ENCODE measurements at places on chromosomes 4 and X.

DNA sequence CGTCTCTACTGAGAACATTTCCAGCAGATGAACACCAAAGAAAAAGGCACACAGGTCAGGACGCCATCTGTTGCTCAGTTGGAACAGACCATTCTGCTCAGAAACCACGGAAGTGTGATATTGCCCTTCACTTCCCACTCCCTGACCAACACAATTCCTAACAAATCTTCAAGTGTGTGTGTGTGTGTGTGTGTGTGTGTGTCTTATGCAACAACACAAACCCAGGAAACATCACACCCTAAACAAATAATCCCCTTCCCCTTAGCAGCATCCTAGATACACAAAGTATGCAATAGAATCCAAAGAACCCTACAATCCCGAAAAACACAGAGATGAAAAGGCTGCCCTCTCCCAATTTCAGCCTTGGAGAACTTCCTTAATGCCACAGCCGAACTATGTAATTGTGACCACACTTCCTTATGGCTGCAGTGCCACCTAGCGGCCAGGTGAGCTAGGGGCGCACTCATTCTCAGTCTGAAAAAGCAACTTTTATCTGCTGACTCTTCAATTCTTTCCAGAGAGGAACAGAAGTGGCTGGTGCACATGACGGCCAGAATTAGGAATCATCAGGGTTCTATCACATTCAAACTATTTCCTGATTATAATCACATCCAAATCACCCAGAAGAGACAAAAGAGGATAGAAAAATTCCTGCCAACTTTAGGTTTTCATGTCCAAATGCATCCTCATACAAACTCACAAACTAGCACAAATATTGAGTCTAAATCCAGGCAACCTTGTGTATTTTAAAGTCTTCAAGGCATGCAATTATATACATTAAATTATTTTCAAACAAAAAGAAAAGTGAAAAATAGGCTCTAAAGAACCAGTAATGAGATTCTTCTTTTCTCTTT, 164.9 kb downstream of the DHX15 start:
- DNase-seq, result peak; percentile 68

- no peak for DNase-seq
These were observed 88.6 kb downstream of the NFKB1 start for GRCh38 chr4:102589743-102590142.

DNA sequence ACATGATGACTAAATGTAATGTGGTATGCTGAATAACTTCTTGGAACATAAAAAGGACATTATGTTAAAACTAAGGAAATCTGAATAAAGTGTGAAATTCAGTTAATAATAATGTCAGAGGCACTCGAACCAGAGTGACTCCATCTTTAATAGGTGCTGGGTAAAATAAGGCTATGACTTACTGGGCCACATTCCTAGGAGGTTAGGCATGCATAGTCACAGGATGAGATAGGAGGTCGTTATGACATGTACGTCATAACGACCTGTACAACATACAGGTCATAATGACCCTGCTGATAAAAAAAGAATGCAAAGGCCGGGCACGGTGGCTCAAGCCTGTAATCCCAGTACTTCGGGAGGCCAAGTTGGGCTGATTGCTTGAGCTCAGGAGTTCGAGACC, 28.9 kb upstream of the OPHN1 start:
- DNase-seq, result no peak

GRCh38 chr4:73663576-73663975, 43.3 kb upstream of the RASSF6 start:
- DNase-seq, result no peak

GRCh38 chrX:22536746-22537304, 264.1 kb downstream of the CBLL2 start:
- DNase-seq, result no peak

DNA sequence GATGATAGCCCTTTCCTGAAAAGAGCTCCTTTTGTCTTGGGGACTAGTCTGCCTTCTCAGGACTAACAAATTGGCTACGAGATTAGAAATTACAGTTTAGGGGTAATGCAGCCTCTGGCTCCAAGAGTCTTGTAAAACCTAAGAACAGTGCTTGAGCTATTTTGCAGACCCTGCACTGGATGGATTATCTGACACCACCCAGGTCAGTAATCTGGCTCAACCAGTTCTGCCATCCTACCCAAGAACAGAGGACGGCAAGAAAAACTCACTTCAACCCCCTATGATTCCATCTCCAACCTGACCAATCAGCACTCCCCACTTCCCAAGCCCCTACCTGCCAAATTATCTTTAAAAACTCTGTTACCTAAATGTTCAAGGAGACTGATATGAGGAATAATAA, 225.1 kb downstream of the FAM47A start:
- DNase-seq, result no peak

DNA sequence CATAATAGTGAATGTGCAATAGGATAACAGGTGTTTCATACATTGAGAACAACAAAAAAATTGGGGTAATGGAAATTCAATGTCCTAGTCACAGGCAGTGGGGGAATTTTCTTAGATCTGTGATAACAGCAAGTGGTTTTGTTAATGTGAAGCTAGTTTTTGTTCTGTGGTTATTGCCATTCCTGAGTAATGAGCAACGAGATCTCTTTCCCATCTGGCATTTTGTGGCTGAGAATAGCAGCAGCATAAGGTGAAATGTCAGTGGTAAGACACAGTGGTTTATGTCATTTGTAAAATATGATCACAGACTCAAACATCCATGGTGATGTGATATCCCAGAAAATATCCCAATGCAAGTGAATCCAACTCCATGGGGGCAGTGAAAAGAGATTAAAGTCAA, 497.5 kb downstream of the KCNIP4 start:
- no peak for DNase-seq

DNA sequence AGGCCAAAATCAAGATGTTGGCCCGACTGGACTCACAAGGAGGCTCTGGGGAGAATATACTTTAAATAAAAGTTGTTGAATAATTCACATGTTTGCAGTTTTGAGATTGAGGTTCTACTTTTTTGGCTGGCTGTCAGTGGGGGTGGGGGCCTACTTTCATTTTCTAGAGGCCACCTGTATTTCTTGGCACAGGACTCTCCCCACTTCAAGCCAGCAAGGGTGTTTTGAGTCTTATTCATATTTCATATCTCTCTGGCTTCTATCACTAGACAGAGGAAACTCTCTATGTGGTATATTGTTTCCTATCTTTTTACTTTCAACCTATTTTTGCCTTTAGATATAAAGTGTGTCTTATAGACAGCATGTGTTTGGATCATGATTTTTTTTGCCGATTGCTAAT, 266.4 kb downstream of the PRR32 start:
- DNase-seq, result no peak

DNA sequence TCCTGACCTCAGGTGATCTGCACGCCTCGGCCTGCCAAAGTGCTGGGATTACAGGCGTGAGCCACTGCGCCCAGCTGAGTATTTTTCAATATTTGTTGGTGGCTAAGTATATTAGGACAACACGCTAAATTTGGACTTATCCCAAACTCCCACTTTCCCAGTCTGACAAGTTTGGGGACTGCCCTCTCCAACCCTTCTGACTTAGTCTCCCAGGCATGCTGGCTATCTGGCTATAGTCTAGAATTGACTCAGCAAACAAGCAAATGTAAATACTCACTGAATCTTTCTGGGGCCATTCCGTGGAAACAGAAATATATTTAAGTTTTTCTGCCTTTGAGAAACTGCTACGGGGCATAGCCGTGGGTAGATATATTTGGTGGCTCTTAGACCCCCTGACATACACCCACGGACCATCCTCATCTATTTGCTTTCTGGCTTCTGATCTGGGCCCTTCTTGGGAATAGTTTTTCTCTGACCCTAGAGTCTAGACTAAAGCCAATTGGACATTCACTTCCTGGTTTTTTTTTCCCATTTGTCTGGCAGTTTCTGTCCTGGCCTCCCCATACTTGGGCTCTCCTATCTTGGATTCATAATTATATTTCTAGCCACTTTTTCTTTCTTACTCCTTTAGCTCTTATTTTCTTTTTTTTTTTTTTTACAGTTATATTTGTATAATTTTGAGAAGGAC, 11.3 kb upstream of the DOCK11 start:
- DNase-seq, result no peak

GRCh38 chrX:11600578-11600977, 65.1 kb downstream of the ARHGAP6 start:
- DNase-seq, result no peak

GRCh38 chr4:155658681-155659064, 8.0 kb upstream of the GUCY1A1 start:
- DNase-seq, result no peak

- no peak for DNase-seq
These were observed 108.5 kb downstream of the FAM53A start for GRCh38 chr4:1575418-1576303.

DNA sequence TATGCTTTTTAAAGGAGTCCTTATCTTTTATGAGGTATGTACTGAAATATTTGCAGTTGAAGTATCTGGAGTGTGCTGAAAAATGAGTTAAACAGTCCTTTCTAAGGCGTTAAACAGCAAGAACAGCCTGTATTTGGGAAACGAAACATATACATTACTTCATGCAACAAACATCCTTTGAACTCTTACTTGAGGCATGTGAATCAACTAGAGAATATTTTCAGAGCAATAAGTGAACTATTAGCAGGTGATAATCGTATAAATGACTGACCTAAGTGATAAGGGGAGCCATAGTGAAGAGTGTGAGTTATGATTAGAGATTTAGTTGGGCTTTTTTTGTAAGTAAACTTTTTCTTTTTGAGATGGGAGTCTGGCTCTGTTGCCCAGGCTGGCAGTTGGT, 45.9 kb upstream of the RHOH start:
- DNase-seq, result no peak

GRCh38 chr4:155179216-155179615, 29.2 kb upstream of the NPY2R start:
- DNase-seq, result no peak

- DNase-seq, result no peak
These were observed 27.8 kb upstream of the MAOB start for GRCh38 chrX:43910012-43910411.

DNA sequence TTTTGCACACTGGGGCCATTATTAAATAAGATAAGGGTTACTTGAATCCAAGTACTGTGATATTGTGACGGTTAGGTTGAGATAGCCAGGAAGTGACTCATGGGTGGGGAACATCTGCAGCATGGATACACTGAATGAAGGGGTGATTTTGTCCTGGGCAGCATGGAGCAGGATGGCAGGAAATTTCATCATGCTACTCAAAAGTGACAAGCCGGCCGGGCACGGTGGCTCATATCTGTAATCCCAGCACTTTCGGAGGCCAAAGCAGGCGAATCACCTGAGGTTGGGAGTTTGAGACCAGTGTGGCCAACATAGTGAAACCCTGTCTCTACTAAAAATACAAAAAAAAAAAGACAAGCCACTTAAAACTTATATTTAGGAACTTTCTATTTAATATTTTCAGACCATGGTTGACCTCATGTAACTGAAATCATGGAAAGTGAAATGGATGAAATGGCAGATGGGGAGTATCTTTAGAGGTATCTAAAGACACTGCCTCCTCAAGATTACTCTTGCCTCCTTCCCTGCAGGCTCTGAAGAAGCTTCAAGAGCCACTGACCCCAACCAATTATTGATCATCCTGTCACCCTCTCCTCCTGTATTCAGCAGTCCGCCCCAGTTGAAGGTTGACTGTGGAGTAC, 3.9 kb upstream of the TRIM60 start:
- no peak for DNase-seq

All from hematopoietic multipotent progenitor cell treated with erythropoietin and hydrocortisone succinate and interleukin-3 and kit ligand, for 8 days (in vitro differentiated cells).